ENCODE measurements at places on chromosomes 3 and 15.
A peak's percentile ranks its signal among the peaks of the same experiment; 100 is the strongest.

DNA sequence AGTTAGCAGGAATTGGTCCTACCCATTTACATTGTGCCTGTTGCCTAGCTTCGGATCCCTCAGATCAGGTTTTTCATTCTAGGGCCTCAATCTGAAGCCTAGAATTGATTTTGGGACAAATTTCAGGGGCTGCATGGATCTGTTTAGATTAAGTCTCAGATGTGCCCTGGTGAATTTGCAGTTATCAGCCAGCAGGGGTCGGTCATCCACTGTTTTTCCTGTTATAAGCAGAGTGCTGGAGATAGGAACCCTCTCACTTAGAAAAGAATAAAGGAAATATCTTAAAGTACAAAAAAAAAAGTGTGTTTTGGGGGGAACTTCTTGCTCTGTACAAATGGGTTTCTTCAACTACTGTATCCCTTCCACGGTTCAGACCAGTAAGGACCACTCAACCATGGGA, 212.5 kb downstream of the BCHE start:
- no peak for DNase-seq

DNA sequence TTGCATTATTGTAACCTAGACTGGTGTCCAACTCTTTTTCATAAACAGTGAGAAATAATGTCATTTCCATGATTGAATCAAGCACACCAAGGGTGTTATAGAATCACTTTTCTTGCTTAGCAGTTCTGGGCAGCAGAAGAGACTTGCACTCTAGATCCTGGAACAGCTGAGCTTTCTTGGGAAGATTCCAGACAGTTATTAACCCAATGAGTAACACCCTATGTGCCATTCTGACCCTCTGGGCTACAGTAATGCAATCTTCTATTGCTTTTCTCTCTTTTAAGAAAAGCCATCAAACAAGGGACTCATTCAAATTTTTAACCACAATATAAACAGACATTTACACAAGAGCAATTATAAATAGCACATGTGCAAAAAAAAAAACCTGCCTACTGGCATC, 39.3 kb upstream of the USP3 start:
- DNase-seq, result peak; percentile 45

DNA sequence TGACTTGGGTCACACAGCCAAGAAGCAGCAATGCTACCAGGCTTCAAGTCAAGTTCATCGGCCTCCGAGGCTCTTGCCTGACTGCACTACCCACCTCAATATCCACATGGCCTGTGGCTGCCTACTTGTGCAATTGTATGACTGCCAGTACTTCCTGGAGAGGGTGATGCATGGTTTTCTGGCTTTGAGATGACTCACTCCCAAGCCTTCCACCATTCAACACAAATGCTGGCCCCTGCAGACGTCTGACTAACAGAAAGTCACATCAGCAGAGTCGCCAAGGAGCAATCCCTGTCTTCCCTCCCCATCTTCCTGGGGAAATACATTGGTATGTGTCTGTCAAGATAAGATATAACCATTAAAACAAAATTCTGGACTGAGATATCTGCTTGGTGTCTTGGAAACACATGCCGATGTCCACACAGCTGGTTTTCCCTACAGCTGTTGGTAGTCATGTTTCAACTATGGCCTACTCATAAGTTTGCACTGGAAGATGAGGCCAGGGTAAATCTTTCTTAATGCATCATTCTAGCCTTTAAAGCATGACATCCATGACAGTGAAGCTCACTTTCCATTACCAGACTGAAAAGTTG, 79.6 kb upstream of the SPATA12 start:
- peak; percentile 99 for DNase-seq

DNA sequence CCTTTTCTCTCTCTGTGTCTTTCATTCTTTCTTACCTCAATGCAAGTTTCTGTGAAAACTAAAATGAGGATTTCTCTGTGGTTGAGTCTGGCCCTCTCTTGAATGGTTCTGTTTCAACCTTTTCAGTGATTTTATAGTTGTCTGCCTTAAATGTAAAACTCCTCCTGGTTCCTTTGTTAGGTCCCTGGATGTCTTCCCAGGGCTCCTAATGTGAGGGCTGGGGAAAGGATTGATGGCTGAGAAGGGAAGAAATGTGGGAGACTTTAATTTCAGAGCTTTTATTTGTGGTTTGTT, 90.6 kb upstream of the GRM7 start:
- no peak for DNase-seq

- no peak for DNase-seq
These were observed 279.2 kb downstream of the PDCD6IP start for GRCh38 chr3:34077417-34078195.

DNA sequence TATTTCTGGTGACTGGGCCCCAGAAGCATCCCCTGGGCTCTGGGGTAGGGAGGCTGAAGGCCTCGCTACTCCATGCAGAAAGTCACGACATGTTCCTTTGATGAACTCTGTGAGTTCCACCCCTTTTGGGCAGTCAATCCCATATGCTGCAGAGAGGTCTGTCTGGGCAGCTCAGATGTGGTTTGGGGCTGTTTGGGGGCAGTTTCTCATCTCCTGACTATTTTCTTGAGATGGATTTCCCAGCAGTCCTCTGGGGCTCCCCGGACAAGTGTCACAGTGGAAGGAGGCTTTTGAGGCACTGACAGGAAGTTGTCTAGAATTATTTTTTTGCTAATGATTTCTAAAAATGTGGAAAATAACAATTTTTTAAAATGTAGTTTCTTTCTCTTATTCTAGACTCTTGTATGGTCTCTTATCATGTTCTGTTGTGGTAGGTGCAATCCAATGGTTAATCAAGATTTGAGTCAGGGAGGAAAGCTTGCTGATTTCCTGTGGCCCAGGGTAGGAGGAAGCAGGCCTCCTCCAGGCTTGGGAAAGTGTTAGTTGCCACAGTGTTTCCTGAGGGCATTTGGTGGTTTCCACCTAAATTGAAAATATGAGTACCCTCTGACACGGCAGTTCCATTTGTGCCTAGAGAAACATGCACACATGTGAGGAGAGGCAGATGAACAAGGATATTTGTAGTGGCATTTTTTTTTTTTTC, 19.9 kb upstream of the TATDN2 start:
- no peak for DNase-seq

GRCh38 chr15:50484781-50485180, 60.6 kb downstream of the USP8 start:
- no peak for DNase-seq

GRCh38 chr15:27956285-27956684, 142.8 kb downstream of the OCA2 start:
- DNase-seq, result no peak

DNA sequence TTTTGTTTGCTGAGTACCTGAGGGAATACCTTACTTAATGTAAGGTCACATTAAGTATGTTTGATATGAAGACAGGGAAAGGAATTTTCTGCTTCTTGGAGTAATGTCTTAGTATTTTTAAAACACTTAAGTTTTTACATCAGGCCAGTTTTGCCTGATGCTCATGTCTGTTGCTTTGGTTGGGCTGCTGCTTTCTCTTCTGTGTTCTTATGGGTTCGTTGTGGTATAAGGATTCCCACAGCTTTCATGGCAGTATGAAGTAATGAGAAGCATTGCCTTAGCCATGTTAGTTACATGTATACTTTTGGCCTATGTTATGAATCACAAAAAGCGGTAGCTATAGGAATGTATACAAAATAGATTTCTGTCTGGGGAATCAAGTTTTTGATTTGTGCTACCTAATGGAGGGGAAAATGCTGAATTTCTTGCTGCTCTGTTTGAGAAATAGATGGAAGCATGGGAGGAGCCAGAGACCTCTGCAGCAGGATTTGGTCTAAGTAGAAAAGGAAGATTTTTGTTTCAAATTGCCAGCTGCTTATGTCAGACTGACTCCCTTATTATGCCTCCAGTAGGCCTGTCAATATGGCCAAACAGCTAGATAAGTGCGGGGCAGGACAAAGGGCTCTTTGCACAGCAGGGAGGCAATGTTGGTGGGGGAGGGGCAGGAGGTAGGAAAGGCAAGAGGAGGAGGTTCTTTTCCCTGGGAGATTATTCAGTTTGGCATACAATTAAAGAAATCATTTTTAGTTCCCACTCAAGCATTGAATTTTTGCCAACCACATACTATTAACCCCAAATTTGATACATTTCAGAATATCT, 5.2 kb downstream of the SETD5 start:
- DNase-seq, result no peak

- DNase-seq, result no peak
These were observed 52.2 kb downstream of the SATB1 start for GRCh38 chr3:18372786-18373405.

DNA sequence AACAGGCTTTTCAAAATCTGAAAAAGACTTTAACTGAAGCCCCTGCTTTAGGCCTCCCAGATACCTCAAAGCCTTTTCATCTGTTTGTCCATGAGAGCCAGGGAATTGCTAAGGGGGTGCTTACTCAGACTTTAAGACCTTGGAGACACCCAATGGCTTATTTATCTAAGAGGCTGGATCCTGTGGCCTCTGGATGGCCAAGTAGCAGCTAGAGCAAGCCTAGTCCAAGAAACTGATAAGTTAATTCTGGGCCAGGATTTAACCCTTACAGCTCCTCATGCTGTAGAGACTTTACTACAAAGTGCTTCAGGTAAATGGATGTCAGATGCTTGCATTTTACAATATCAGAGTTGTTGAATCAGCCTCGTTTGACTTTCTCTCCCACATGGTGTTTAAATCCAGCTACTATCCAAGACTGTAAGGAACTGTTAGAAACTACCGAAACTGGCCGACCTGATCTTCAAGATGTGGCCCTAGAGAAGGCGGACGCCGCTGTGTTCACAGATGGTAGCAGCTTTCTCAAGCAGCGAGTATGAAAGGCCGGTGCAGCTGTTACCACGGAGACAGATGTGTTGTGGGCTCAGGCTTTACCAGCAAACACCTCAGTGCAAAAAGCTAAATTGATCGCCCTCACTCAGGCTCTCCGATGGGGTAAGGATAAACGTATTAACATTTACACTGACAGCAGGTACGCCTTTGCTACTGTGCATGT, 3.3 kb downstream of the DET1 start:
- DNase-seq, result no peak

DNA sequence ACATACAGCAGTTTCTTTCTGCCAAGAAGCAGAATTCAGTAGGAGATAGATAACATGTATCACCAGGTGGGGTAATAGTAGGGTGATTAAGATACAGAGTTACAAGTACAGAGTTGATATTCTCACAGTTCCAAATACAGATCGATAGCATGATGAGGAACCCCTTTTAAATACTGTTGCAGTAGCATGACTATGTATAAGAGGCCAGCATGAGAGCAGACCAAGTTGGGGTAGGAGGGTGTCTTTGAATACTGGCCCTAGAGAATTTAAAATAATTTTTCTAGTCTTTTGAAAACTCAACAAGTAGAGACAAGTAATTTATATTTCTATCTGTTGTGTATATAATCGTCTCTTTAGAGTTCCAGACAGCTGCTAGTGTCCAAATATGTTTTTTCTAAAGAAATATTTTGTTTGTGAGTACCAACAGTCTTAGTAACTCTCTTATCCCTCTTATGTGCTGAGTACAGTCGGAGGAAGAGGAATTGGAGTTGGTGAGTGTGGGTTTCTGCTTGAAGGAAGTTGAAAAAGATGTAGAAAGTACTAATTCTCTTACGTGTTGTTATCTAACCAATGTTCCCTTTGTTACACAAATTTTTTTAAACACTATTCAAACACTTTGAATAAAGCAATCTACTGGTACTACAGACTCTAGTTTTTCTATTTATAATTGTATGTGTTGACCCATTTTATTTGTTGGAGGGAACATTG, 30.2 kb downstream of the LYSMD4 start:
- no peak for DNase-seq

GRCh38 chr3:100402256-100402655, 917 bp downstream of the LNP1 start:
- DNase-seq, result peak; percentile 25

DNA sequence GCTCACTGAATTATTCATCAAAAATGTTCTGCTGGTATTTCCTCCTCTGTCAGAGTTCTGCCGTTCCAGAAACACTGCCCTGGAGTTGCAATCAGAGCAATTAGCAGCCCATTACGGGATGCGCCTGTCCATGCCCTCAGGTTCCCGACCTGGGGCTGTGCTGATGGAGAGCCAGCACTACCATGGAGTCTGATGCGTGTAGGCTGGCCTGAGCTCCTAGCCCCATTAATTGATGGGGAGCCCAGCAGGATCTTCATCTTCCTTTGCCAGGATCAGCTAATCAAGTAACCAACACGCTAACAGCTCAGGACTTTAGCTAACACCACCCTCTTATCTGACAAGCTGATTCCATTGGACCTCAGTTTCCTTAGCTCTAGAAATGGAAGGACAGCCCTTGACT, 164.2 kb downstream of the ABHD5 start:
- no peak for DNase-seq

- DNase-seq, result no peak
These were observed 7.6 kb downstream of the CNBP start for GRCh38 chr3:129176051-129176450.

- no peak for DNase-seq
These were observed 1.6 kb downstream of the PHGR1 start for GRCh38 chr15:40352281-40352901.

DNA sequence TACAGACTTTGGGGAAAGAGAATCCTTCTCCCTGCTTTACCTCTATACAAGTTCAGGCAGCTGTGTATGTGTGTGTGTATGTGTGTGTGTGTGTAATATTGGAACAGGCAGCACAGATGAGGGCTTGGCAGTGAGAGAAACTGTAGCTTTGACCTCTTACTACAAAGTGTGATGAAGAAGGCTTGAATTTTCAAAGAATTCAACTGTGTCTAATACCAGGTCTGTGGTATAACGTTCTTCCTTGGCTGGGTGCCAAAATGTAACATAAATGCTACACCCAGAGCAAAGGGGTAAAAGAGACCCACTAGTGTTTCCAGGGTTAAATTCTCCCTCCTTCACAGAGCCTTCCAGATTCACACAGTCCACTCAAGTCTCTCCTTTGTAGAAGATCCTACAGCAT, 51.1 kb downstream of the CHST2 start:
- DNase-seq, result no peak

DNA sequence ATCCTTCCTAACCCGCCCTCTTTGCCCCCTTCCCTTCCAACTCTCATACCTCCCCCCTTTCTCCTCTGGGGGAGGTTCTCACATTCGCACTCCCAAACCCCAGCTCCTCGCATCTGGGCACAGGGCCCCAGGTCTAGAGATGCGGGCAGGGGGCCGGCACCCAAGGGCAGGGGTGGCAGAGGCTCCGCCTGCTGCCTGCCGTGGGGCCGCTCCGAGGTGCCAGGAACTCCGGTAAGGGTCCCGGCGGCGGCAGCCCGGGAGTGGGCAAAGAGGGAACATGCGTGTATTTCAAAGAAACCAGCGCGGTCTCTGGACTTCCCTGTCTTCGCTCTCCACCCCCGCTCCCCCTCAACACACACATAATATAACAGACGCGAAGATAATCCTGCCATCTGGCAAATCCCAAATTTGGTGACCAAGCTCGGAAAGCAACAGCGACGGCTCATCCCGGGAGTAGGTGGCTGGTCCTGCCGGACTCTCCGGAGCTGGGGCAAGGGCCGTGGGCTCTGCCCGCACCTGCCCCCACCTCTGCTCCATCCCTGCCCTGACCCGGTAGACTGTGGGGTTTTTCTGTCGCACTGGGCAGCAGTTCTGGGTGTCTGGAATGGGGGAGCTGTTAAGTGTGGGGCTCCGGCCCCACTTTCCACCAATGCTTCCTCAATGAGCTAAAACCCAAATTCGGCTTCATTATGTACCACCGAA, 31.0 kb downstream of the NR2F2 start:
- no peak for DNase-seq

GRCh38 chr3:13622356-13622755, 73.4 kb downstream of the FBLN2 start:
- no peak for DNase-seq

Data from AG09309 (cell line).